ENCODE measurements at places on chromosomes 7 and 10.

GRCh38 chr10:127319271-127319670 is 122.9 kb upstream of the INSYN2A start:
- DNase-seq = no peak

- no peak for DNase-seq
These were observed 38.1 kb downstream of the PTPN12 start for GRCh38 chr7:77575187-77575586.

DNA sequence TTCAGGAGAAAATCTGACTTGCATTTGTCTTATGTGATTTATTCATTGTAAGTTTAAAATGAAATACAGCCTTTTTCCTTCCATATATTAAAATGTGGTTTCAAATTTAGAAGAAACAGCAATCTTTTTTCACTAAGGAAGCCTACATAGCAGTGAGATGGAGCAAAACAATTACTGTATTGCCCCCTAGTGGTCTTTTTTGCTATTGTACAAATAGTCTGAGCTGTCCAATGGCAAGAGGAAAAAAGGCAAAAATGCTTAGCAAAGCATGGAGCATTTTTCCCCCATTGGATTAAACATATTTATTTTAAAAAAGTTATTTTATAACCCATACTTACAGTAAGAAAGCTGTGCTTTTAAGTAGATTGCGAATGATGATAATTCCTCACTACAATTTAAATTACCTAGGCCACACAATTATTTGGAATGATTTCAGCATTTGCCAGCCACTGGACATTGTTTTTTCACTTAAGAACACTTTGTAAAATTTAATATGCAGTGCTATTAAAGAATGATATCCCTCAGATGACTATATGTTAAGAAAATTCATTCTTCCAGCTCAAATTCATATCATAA is 119.5 kb downstream of the CPED1 start:
- peak; percentile 49 for DNase-seq

GRCh38 chr7:144812379-144813283 is 23.2 kb downstream of the TPK1 start:
- DNase-seq = peak; percentile 8

GRCh38 chr10:72175149-72175548 is 40.7 kb upstream of the ANAPC16 start:
- no peak for DNase-seq

- peak; percentile 87 for DNase-seq
These were observed 73.3 kb downstream of the FAM53B start for GRCh38 chr10:124670849-124671248.

DNA sequence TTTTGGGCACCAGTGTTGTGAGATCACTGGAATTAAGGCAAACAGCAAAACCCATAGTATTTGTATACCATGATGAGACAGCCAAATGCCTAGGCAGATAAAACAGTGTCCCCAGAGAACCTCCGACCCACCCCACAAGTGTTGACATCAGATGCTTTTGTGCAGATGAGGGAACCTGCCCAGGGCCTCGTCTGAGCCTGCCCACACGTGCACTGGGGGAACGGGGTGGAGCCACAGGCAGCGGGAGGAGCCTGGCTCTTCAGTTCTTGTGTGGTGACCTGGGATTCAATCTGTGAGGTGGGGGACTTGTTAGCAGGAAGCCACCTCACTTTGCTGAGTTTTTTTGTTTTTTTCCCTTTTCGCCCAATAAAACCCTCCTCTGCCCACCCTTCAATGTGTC is 33.4 kb upstream of the OPTN start:
- DNase-seq = no peak

- DNase-seq = no peak
These were observed 5.8 kb upstream of the POLM start for GRCh38 chr7:44087911-44088838.

DNA sequence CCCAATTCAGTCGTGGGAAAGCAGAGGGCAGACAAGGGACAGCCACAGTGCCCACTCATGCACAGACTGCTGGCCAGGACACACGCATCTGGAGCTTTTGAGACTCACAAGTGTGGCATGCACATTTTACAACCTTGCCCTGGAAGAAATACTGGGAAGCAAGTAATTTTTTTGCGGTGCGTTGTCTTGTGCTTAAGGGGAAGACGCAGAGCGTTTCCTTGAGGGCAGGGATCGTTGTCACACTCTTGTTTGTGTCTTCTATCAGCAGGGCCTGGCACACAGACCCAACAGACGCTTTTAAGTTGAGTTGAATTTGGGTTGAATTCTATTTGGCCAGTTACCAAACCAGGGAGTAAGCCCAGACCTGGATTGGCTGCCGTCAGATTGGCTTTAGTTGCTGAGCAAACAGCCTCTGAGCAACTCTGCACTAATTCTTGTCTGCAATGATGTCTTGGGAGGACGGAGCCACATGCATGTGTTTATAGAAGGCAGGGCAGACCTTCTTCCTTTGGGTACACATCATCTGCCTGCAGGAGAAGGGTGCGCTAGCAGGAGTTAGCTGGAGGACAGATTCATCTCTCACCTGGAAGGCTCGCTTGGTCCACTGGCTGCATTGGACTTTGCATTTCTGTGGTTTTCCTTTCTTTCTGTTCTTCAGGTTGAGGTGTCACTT is 38.4 kb downstream of the IL2RA start:
- no peak for DNase-seq

DNA sequence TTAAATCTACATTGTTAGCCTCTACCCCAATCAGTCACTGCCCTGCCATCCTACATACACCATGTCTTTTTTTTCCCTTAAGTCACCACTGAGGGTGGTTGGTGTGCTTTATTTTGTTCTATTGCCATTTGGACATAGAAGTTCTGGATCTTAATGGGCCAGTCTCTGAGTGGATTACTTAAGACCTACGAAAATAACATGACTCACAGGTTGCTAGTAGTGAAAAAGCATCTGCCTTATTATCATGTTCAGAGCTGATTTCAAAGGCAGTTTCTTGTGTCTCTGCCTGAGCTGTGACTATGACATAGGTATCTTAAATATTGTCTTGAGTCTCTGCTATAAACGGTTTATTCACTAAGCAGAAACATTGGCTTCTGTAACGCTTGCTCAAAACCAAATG is 410.8 kb downstream of the MDFIC start:
- DNase-seq = no peak

DNA sequence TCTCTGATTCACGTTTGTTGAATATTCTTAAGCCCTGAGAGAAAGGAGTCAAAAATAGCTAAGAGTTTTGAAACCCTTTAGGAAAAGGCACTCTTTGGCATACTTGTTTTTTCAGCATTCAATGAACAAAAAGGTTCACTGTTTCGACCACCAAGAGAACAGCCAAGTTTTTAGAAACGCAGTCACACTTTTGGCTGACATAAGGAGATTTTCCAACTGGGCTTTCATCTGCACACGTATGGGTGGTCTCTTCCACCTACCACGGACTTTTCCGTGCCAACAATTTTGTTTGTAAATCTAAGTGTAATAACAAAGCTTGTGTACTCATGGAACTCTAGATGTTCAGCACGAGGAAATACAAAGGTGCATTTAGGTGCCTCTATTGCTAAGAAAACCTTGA is 270.3 kb downstream of the WDR11 start:
- no peak for DNase-seq

DNA sequence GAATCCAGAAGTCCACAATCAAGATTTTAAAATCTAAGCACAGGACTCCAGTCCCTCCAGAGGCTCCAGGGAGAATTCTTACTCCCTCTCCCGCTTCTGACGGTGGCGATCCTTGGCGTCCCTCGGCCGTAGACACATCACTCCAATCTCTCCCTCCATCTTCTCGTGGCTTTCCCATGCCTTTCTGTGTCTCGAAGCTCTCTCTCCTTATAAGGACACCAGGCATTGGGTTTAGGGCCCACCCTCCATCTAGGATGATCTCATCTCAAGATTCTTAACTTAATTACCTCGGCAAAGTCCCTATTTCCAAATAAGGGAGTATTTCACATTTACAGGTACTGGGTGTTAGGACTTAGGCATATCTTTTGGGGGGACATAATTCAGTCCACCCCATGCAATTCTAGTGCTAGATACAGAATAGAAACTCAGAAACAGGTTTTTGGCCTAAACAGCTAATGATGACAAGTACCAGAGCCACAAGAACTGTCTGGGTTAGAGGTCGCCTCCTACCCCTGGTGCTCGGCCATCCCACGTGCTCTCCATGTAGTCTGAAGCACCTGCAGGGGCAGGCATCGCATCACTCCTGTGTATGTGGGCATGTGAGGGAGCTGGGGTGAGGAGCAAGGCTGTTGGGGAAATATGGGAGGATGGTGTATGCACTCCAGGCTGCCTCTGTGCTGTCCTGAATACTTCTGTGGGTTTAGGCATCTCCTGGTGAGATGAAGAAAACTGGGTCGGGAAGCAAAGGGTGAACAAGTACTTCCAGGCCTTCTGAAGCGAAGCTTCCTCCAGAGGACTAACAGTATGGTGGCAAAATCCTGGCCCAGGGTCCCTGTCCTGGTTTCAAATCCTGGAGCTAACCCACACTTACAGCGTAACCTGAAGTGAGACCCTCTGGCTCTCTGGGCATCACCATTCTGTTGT is 298.3 kb upstream of the ZMIZ1 start:
- no peak for DNase-seq

- peak; percentile 94 for DNase-seq
These were observed 96.6 kb downstream of the FAM53B start for GRCh38 chr10:124647421-124648130.

GRCh38 chr7:32948202-32948601 is 9.0 kb upstream of the FKBP9 start:
- DNase-seq = no peak

GRCh38 chr10:123506455-123506854 is 159.7 kb upstream of the GPR26 start:
- DNase-seq = no peak

DNA sequence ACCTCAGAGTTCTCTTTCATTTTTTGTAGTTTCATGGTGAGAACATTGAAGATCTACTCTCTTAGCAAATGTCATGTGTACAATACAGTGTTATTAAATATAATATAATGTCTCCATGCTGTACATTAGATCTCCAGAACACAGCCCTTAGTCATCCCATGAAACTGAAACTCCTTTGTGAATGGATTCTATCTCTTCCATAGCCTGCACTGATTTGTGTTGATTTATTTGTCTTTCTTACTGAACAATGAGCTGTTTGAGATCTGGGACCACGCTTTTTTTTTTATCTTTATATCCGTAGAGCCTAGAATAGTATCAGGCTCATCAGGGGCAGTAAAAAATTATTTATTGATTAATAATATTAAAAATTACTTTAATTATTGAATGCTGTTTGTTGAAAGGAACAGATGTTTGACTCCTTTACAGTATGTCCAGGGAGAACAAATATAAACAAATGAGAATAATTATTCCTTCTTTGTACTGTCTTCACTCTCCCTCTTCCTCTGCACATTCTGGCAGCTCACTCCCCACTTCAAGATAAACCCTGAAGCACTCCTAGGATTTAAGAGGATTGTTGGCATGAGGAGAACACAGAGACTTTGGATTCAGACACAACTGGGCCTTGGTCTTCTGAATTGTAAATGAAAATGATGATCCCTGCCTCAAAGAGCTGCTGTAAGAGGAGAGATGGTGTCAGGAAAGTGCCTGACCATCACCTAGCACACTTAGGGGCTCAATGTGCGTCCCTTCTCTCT is 81.6 kb upstream of the MSRB2 start:
- DNase-seq = no peak

- DNase-seq = no peak
These were observed 156.2 kb upstream of the PTER start for GRCh38 chr10:16280595-16280994.

DNA sequence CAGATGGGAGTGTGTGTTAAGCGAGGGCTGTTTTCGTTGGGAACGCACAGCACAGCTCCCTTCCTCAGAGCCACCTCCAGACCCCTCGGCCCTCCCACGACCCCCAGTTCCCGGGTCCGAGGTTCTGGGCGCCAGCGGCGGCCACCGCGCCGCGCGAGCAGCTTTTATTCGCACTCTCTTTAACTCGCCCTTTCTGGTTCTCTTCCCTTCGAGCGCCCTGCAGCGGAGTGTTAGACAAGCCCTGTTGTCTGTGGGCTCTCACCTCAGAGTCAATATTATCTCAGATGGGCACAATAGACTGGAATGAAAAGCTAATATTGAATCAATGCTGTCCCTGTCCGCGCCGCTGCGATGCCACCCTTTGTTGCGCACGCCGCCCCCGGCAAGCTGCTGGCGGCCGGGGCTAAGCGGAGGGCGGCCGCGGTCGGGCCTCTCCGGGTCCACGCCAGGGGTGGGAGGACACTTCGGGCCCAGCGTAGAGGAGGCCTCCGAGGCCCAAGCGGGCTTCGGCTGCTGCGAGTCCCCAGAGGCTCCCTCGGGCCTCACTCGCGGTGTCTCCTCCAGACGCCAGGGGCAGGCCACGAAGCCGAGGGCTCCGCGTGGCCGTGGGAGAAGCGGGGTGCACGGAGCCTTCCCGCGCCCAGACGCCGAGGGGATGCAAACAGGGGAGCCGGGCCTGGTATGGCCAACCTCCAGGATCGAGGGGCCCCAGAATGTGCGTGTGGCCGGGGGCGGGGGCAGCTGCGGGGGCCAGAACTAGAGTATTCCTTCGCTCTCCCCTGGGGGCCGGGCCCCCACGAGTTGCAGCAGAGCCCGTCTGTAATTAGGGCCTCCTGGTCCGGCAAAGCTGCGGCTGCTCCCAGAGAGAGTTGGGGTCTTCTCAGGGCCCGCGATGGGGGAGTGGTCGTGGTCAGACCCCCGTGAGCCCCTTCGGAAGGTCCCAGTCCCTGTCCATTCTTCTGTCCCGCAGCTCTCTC is 7.9 kb upstream of the EMX2 start:
- DNase-seq = no peak

DNA sequence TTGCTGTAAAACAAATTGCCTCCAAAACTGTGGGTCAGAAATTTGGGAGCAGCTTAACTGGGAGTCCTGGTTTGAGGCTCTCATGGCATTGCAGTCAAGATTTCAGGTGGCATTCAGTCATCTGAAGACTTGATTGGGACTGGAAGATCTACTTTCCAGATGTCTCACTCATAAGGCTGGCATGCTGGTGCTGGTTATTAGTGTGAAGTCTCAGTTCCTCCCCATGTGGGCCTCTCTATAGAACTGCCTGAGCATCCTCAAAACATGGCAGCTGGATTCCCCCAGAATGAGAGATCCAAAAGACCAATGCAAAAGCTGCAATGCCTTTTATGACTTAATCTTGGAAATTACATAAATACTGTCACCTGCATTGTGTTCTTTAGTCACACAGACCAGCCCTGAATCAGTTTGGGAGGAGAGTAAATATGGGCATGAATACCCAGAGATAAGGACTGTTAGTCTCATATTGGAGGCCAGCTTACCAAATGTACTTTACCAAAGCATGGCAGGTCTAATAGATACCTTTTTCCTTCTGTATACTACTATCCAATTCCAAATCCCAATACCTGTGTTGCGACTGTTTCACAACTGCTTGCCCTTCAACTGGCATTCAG is 6.5 kb upstream of the HERPUD2 start:
- no peak for DNase-seq

- no peak for DNase-seq
These were observed 5.0 kb upstream of the NFE2L3 start for GRCh38 chr7:26147030-26147429.

- no peak for DNase-seq
These were observed 117.4 kb downstream of the LHPP start for GRCh38 chr10:124579011-124579399.

DNA sequence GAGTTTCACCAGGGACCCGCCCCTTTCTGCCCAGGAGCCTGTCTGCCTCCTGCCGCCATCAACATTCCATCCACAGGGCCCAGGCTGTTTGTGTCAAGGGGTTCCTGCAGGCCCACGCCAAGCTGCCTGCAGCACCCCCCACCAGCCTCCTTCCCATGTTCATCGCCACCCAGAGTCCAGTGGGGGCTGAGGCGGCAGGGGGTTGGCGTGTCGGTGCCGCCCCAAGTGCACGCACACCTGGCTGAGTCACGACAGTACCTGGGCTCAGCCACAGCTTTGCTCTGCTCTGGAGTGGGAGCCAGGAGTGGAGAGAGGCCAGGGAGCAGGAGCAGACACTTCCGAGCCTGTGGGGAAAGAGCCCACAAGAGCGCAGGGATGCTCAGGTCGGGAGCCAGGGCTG is 42.8 kb upstream of the TECTB start:
- DNase-seq = no peak
